ENCODE measurements at places on chromosomes 7 and 10.
A peak's percentile ranks its signal among the peaks of the same experiment; 100 is the strongest.

DNA sequence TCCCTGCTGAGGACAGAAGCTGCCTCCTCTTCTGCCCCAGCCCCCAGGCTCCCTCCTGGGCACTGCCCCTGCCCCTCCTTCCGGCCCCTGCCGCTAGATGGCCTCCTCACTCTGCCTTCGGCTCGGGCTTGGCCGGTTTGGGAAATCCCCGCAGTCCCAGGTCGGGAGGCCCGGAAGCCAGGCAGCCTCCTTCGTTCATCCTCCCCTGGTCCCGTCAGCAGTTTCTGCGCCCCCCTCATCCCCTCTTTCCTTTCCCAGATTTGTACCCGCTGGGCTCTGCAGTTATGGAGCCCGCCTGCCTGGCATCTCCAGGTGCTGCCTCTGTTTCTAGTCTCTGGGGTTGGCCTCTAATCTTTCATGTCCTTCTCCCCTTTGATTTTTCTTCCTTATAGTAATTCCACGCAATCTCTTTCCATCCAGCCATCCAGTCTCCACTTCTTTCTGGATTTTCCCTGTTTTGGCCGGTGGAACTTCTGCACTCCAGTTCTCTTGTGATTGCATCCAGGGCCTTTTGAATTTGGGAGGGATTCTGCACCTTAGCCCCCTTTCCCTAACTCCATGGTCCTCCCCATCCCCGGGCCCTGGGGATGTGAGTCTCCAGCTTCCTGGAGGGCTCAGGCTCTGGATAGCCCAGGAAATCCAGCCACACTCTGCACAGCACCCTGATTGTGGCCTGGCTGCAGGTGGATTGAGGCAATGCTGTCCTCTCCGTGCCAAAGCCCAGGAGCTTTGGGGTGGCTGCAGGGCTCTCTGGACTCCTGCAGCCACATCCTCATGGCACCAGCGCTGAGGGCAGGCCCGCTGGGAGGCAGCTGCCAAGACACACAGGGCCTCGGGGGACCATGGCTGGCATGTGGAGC lies 3.3 kb upstream of the SHH start:
- peak; percentile 47 for DNase-seq

DNA sequence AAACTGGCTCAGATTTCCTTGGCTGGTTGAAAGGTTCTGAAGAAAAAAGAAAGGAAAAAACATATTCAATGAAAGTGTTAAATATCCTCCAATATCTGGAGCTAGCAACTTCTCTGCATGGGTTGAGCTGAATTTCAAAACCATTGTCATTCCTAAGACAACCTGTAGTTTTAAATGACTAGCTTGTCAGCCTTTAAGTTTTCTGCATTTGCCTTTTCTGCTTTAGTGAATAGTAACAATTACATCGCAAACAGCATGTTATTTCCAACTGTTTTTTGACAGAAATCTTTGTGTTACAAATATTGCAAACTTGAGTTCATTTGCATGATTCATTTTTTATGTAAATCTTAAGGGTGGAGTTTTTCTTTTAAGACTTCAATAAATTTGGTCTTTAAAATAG lies 852.3 kb upstream of the CELF2 start:
- DNase-seq = no peak

DNA sequence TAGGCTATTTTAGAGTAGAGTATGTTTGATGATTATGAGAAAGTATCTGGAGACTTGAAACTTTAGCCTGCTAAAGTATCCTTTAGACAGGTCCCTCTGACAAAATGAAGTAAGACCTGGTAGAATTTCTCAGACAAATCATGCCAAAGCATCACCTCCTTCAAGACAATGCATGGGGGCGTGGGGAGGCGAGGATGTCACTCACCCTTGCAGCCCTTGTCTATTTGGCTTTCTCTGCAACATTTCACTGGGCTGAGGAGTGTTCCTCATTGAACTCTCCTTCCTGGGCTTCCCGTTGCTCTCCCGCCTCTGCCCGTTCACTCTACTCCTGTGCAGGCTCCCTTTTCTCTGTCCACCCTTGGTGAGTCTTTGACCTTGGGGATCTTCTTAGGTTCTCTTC lies 98.5 kb downstream of the JAZF1 start:
- no peak for DNase-seq

- DNase-seq = no peak
These were observed 14.0 kb downstream of the SLC13A4 start for GRCh38 chr7:135713836-135714470.

GRCh38 chr10:103763374-103764202 lies 91.8 kb downstream of the SH3PXD2A start:
- DNase-seq = no peak

DNA sequence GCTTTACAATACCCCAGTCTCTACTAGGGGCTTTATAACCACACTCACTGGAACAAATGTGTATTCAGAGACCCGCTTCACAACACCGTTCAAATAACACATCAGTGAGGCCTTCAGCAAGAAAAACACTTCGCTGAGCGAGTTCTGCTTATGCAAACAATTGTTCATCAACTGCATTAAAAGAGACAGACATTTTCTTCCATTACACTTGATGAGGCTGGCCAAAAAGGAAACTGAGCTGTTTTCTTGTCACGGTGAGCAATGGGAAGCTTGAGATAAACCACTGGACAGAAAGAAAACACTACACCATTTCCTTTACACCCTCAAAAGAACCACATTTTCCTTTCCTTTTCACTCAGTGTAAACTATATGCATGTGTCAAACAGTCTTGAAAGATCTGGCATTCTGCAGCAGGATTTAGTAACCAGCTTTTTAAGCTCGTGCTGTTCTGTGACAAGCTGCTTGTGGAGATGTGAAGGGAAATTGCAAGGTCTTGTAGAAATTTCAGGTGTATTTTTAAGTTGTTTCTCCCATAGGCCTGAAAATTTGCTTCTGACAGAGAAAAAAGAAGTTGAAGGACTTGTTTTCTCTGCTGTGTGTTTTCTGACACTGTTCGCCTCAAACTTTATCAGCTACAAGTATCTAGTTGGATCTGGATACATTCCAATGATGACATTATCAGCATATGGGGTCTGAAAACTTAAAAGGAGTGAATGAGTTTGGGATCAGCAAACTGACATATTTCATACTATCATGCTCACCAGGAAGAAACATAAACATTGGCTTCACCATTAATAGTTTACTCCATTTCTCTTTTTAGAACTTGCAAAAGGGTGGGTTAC lies 693.1 kb downstream of the PARD3 start:
- peak; percentile 28 for DNase-seq
